Heart left ventricle (tissue), 16 donors: ENCODE measurements at places on chromosomes 1 and 21. TPM values are rescaled to one million over a fixed set of nuclear protein-coding genes. Genes with fewer than 3 reads are reported as not detected.

DNA sequence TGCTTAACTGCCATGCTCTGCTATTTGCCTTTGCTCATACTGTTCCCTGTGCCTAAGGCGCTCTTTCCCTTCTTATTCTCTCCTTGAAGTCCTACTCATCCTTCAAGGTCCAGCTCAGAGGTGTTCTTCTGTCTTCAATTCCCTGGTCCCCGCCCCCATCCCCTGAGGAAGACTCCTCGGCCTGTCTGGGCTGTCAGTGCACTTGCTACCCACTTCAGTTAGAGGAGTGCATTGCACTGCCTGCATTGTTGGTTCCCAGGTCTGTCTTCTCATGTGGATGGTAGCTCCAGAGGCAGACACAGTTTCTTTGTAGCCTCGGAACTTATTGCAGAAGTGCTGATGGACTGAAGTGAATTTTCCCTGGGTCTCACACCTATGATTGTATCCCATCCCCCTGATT is 194.0 kb downstream of the C1orf94 start:
- DNase-seq: no peak

DNA sequence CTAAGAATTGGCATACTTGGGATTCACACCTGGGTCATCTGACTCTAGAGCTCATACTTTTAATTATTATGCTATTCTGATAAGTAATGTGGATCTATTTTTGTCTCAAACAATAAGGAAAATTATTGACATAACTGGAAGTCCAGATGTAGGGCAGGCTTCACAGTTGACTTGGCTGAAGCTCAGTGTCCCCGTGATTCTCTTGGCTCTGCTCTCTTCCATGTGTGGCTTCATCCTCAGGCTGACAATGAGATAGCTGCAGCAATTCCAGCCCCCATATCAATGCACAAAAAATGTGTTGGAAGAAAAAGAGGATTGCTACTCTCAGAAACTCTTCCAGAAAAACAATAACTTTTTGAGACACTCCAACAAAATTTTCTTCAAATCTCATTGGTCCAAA is 23.8 kb downstream of the HSD11B1 start:
- DNase-seq: peak; percentile 50

Gene TNFSF18
- not detected for total RNA-seq

Gene NEXN
- total RNA-seq: 336 TPM

Gene MTF1
- total RNA-seq: 13.1 TPM

Gene RAB25
- total RNA-seq: not detected

GRCh38 chr1:19065526-19066247 is 109.2 kb upstream of the IFFO2 start:
- no peak for DNase-seq

DNA sequence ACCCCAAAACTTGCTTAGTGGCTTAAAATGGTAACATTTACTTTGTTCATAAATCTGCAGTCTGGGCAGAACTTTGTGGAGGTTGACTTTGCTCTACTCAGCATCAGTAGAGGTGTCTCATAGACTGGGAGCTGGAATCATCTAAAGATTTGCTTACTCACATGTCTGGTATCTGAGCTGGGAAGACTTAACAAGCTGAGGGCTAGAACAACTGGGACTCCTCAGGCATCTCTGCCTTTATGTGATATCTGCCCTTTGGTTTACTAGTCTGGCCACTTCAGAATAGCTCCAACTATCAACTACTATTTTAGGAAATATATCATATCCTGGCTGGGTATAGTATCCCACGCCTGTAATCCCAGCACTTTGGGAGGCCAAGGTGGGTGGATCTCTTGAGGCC is 82.5 kb downstream of the C4BPA start:
- no peak for DNase-seq

DNA sequence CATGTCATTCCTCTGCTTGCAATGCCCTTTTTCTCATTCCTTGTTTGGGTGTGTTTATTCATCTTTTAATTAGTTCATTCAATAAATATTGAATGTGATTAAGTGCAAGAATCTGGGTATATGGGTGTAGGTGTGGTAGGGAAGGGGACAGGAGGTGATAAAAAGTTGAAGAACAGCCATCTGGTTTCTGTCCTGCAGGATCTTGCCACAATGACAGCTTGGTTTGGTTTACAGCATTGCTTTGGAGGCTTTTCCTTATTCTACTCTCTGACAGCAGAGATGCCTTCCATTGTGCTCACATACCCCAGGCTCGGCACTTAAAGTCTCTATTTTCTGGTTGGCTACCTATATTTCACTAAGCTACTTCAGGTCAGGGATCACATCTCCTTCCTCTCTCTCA is 3.0 kb upstream of the REG4 start:
- DNase-seq: no peak

DNA sequence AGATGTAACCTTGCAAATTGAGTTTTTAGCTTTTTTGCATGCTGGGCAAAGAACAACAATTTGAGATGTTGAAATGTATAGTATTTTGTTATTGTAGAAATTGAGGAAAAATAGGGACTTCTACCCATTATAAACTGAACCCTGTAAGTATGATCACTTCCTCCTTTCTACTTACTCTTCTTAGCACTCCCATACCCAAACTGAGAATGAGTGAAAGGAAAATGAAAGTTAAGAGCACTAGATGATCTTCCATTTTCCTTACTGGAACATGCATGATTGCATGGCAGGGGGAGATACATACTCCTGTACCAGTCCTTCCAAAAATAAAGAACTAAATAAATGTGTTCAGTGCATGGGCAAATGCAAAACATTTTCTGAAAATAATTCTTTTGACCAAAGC is 107.4 kb upstream of the KIAA1614 start:
- DNase-seq: no peak

Gene ID3
- 64.1 TPM for total RNA-seq

Gene SLC16A4
- total RNA-seq: 2.3 TPM

Gene PGLYRP4
- not detected for total RNA-seq

DNA sequence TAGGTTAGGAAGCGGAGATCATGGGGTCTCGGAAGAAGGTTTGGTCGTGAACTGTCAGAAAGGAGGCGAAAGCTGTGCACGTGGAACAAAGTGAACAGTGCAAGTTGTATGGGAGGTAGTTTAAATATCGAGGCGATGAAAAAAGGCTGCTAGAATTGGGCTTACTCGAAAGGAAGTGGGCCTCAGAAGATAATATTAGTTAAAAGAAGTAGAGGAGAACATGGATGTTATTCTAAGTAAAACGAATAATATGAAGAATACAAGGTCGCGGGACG is 571 bp downstream of the WDR3 start:
- DNase-seq: no peak

GRCh38 chr21:46624050-46624449 is 11.4 kb upstream of the PRMT2 start:
- DNase-seq: no peak

- no peak for DNase-seq
Observed at GRCh38 chr1:10793129-10793651, 3.3 kb downstream of the CASZ1 start.

DNA sequence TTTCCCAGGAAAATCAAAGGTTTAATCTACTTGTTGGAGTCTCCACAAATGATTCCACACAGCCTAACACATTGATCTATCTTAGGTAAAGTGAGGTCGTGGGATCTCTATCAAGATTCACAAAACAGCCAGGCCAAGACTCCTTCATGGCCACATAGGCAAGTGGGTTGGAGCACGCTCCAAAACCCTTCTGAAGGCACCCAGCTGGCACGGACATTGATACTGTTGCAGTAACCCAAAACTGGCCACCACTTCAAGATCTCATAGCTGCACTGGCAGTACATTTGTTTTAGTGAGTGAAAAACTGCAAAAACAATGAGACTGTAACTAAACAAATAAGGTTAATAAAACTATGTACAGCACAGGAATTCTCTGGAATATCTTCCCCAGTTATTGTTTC is 61.9 kb downstream of the COLGALT2 start:
- no peak for DNase-seq

DNA sequence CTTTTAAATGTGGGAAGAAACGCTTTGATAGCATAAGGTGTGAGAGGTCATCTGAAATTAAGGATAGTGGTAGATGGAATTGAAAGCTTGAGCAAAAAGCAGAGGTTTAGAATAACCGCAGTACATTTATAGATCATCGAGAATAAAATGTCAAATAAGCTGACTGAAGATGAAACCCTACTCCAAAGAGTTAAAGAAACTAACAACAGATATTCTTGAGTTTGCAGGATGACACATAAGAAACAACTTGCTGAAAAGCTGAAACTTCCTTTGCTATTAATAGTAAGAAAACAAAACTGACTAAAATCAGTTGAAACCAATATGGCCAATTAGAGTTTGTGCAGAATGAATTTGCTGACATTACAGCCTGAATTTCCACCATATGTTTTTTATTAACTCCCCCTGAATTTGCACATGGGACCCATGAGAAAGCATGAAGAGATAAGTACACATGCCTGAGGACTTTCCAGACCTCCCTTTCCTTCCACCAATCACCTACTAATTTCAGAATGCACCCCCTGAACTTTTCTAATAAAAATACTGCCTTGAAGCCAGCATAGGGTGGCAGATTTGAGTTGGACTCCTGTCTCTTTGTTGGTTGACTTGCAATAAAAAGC is 1.7 kb upstream of the C1orf185 start:
- no peak for DNase-seq

- DNase-seq: no peak
Observed at GRCh38 chr1:217661407-217661806, 30.3 kb downstream of the SPATA17 start.

GRCh38 chr1:6794164-6794563 is 8.9 kb downstream of the CAMTA1 start:
- no peak for DNase-seq

DNA sequence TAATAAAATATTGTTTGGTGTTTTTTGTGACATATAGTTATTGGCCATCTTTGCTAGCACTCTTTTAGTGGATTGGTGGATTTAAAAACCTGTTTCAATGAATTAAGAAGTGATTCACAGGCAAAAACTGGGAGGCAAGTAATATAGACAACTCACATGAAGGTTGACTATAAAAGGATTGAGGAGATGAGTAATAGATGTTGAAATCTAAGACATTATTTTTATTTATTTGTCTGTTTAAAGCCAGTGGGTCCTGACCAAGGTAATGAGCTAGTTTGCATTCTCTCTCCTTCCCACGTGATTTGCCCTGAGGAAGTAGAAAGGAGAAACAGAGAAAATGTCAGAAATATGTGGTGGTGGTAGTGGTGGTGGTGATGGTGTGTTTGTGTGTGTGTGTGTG is 351.5 kb upstream of the ZP4 start:
- no peak for DNase-seq

Gene RIMKLA
- total RNA-seq: 9.4 TPM

GRCh38 chr21:46667741-46668380 is 32.4 kb downstream of the PRMT2 start:
- no peak for DNase-seq

Gene YBX1
- total RNA-seq: 663 TPM

- no peak for DNase-seq
Observed at GRCh38 chr1:60225486-60225885, 151.9 kb upstream of the C1orf87 start.

Gene NECTIN4
- total RNA-seq: not detected

Gene RSRP1
- total RNA-seq: 14.4 TPM

DNA sequence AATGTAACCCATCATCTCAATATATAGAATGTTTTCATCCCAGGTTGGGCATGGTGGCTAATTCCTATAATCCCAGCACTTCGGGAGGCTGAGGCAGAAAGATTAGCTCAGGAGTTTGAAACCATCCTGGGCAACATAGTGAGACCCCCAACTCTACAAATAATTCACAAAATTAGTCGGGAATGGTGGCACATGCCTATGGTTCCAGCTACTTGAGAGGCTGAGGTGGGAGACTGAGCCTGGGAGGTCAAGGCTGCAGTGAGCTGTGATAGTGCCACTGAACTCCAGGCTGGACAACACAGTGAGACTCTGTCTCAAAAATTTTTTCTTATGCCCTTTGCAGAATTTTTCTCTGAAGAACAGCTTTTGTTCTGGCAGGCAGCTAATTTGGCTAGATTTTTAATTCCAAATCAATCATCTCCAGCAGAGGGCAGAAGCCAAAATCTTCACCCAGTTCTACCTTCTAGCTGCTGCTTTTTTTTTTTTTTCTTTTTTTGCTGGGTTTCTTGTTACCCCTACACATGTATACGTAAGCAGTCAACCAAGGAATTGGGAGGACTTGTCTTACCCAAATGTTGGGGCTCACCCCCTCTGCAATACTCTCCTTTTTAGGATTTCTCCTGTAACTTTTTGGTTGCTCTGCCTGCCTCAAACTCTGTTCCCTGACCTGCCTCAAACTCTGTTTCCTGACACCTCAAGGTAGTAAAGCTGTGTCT is 2.7 kb upstream of the RAD54L start:
- no peak for DNase-seq

Gene DUSP23
- total RNA-seq: 30.3 TPM

DNA sequence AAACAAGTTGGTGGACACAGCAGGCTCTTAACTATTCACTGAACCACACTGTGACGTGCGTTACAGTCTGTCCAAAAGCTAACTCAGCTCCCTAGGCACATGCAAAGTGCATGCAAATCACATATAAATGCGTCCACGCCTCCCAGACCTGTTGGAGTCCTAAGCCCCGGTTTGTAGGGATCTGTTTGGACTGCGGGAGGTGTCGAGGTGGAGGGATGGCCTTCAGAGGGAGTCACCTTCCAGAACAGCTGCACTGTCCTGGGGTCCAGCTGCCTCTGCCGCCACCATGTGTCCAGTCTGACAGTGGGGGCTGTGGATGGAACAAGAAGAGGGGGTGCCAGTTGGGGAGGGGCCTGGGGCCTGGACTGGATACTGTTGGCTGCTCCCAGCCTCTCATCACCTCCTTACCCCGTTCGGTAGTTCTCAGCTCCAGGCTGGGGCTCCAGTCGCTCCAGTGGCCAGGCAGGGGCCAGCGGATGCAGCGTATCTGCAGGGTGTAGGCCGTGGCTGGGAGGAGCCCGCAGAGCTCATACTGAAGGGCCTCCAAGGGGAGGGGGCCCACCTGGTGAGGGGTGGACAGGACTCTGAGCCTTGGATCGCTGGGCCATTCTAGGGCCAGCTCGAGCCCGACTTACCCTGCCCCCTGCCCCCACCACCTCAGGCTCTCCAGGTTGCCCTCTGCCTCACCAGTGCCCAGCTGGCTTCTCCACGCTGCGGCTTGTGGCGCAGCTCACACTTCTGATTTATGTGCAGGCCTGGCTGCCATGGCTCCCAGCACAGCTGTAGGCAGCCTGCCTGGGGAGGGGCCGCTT is 7.9 kb upstream of the MRPS15 start:
- no peak for DNase-seq

DNA sequence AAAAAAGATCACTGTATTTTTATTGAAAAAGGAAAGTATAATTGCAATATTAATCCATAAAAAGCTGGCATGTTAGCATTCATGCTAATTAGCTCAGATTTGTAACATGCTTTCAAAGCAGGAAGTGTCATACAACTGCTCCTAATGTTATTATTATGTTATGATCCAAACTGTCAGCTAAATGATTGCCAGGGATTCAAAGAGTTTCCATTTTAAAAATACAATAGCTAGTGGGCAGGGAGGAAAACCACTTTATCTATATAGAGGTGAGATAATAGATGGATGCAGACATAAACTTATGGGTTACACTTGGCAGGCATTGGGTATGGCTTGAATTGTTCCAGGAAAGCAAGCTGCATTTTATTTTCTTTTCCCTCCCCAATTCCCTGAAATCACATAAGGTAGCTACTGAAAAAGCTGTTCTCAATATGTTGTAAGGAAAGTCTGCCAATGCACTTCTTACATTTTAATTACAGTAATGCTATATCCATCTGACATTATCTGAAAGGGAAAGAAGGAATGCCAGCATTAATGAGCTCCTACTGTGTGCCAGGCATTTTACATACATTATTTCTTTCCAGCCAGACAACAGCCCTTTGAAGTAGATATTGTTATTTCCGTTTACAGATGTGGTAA is 9.8 kb upstream of the MYSM1 start:
- DNase-seq: no peak
